ENCODE measurements at places on chromosomes 4 and X.

GRCh38 chrX:54492340-54492739 lies 3.7 kb downstream of the FGD1 start:
- no peak for DNase-seq

GRCh38 chrX:153065389-153065788 lies 6.9 kb upstream of the PNMA6A start:
- no peak for DNase-seq

DNA sequence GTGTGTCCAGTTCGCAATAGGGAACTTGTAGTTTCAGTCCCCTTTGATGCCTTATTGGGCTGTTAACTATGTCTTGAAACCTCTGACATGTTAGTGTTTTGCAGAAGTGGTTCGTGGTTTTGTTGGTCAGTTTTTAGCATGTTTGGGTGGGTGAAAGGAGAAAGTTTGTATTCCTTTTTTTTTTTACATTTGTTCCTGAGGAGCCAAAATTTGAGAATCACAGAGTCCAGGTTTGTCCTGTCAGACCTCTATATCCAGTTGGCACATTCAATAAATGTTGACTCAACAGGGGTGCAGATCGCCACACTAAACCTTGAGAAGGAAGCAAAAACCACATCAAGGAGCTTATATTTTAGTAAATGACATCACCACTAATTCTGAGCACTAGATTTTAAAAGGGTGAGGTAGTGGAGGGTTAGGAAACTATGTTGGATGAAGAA lies 26.2 kb downstream of the DLG3 start:
- DNase-seq: no peak

- DNase-seq: no peak
These were observed 371.4 kb downstream of the NLGN4X start for GRCh38 chrX:5857232-5857631.

- no peak for DNase-seq
These were observed 72.9 kb upstream of the STIM2 start for GRCh38 chr4:26787461-26788340.

- no peak for DNase-seq
These were observed 929.1 kb downstream of the RAB28 start for GRCh38 chr4:12555011-12555410.

GRCh38 chr4:109434007-109434971 lies 674 bp downstream of the SEC24B start:
- DNase-seq: no peak

DNA sequence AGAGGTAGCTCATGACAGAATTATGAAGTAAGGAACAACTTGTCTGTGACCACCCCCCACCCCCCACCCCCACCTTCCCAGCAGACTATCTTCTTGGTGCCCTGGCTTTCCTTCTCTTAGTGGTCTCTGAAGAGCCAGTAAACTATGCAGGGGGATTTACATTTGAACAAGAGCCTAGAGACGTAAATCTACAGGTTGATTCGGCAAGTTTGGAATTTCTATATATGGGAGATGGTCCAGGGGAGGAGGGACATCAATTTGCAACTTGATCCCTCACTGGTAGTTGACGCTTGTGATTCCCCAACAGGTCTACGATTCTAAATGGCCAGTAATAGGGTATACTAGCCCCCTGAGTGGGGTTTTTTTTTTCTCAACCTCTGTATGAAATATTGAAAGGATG lies 36.7 kb downstream of the IL13RA1 start:
- DNase-seq: no peak

- DNase-seq: no peak
These were observed 12.7 kb upstream of the CD40LG start for GRCh38 chrX:136635235-136635634.

- DNase-seq: peak; percentile 82
These were observed 383 bp upstream of the TBC1D19 start for GRCh38 chr4:26583538-26583864.

DNA sequence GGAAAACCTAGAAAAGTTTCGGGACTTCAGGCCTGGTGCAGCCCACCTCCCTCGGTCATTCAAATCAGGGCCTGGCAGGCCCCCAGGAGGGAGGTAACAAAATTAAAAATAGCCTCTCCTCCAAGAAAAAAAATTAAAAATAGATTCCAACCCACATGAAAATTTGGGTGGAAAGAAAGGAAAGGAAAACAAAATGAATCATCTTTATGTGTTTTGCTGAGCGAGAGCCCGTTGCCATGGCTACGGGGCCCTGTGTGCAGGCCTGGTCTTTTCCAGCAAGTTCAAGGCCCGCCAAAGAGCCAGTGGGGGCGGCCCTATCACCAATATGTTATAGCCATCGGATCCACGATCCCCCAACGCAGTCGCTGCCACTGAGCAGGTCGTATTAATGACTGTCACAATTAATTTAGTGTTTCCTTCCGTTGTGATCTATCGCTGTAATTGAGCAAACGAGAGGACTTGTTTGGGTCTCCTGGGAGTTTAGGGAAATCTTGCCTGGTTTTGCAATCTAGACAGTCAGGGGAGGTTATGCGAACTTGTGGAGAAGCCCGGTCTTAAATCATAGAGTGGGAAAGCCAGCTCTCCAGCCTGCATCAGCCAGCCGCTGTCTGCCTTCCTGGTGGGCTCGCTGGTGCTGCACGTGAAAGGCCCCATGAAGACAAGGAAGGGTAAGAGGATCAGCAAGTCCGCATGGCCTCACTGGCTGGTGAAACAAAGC lies 452.4 kb downstream of the BCOR start:
- DNase-seq: no peak

- no peak for DNase-seq
These were observed 756.3 kb upstream of the ADGRL3 start for GRCh38 chr4:60443796-60444195.

DNA sequence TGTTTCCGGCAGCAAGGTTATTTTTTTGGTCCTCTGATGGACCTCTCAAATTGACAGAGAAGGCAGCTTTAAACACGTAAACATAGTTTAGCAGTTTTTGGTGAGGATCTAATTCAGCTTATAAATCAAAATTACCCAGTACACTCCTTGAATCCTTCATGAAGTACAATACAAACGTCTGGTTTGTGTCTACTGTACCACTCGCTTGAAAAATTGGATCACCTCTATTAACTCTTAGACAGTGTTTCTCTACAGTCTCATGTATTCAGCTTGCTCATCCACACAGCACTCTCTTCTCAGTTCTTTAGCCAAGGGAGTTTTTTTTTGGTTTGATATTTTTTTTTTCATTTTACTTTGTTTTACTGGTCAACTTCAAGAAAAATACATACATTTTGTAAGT lies 113.5 kb downstream of the RNF150 start:
- no peak for DNase-seq

- no peak for DNase-seq
These were observed 8.8 kb downstream of the ENAM start for GRCh38 chr4:70637239-70637913.

GRCh38 chrX:153777261-153778090 lies 3.4 kb upstream of the SRPK3 start:
- DNase-seq: no peak

DNA sequence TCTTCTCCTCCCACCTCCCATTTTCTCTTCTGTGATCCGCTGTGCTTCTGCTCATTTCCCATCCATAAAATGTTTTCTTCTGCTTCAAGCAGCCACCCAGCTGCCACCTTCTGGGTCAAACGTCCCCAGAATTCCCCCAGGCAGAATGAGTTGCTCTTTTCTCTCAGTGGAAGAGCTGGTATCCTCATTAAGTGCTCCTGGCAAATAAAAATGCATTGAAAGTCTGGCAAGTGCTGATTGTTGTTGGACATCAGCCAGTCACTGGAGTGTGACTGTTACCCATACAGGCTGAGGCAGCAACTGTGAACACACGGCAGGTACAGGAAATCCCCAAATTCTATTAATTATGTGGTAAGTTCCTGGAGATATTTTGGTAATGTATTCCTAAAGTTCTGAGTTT lies 52.6 kb downstream of the LIMCH1 start:
- DNase-seq: no peak

GRCh38 chrX:44155126-44155525 lies 181.9 kb upstream of the NDP start:
- DNase-seq: no peak

DNA sequence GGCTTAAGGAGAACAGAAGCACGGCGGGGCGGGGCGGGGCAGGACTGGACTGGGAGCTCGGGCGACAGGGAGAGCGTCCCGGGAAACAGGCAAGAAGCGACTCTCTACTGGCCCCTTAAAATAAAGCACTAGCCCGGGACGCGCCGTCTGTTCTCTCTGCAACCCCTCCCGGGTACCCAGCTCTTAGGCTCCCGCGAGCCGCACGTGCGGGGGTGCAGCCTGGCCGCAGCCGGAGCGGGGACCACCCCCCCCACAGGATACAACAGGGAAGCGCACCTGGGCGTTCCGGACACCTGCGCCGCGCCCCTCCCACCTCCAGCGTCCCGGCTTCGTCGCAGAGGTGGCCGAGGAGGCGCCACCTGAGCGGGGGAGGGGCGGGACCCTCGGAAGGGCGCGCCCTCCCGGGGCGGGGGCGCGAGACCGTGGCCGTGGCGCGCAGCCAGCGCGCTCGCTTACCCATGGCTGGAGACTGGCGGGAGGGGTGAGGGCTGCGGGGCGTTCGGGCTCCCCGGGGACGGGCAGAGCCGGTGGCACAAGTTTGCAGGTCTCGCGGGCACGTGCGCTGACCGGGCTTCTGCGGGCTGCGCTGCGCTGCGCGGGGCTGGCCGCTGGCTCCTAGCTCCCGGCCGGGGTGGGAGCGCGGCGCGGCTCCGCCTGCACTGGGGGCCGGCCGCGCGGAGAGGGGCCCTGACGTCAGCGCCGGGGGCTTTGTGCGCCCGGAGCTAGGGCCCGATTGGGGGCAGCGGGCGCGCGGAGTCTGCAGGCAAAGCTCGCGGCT lies 91.5 kb downstream of the GEMIN8 start:
- peak; percentile 81 for DNase-seq

DNA sequence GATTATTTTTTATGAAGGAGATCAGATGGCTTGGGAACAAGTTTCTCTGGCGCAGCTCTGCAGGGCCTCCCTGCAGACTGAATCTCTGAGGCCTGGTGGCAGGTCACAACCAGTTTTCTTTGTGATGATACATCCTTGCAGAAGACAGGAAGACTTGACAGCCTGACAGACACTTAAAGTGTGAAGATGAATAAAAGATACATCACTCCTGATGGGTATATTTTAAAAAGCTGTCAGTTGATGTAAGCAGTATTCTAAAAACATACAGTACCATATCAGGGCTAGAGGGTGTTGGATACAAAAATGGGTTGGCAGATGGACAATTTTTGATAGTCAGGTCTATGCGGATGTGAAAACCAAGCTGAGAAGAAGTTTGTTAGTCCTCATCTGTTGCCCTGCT lies 239.5 kb downstream of the LHFPL1 start:
- DNase-seq: no peak

- no peak for DNase-seq
These were observed 4.4 kb downstream of the KIT start for GRCh38 chr4:54662123-54662522.

GRCh38 chr4:44738615-44739014 lies 12.3 kb upstream of the GNPDA2 start:
- DNase-seq: no peak

- no peak for DNase-seq
These were observed 54.4 kb downstream of the PALLD start for GRCh38 chr4:168551211-168551610.

DNA sequence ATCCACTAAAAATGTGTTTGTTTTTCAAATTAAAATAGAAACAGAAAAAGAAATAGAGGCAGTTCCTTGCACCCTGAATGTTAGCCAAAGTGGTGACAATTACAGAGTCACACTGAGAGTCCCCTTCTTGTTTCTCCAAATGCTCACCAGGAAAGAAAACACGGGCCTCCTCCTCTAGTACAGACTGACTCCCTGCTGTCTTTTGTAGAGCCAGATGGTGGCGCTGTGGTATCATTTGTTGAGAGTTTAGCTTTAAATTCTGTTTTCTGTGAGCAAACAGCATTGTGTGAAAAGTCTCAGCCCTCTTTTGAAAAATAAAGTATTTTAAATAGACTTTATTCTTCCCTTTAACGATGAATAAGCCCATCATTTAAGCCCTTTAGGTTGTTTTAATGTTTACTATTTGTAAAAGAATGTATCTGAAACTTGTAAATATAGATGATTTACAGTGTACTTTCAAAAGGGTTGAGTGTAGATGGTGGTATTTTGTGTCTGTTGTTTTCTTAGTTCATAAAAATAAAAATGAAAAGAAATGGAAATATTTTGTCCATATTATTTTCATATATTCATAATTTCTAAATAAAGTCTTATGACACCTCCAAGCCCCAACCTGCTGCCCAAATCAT lies 36.9 kb upstream of the ATOH1 start:
- peak; percentile 8 for DNase-seq

DNA sequence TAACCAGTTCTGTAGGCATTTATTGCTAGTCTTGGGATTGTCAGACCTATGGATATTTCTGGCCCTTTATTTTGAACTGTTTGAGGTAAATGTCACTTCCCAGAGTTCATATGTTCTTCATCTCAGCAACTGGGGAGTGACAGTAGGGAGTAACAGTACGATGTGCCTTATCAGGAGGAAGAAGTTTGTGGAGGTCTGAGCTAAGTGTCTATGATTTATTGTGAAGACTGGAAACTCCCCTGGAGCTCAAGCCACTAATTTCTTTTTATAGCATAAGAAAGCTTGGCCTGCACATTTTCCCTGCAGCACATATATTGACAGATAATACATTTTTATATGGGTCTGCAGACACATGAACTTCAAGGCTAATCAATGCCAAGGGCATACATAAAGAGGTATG lies 383.8 kb downstream of the GRXCR1 start:
- DNase-seq: no peak

DNA sequence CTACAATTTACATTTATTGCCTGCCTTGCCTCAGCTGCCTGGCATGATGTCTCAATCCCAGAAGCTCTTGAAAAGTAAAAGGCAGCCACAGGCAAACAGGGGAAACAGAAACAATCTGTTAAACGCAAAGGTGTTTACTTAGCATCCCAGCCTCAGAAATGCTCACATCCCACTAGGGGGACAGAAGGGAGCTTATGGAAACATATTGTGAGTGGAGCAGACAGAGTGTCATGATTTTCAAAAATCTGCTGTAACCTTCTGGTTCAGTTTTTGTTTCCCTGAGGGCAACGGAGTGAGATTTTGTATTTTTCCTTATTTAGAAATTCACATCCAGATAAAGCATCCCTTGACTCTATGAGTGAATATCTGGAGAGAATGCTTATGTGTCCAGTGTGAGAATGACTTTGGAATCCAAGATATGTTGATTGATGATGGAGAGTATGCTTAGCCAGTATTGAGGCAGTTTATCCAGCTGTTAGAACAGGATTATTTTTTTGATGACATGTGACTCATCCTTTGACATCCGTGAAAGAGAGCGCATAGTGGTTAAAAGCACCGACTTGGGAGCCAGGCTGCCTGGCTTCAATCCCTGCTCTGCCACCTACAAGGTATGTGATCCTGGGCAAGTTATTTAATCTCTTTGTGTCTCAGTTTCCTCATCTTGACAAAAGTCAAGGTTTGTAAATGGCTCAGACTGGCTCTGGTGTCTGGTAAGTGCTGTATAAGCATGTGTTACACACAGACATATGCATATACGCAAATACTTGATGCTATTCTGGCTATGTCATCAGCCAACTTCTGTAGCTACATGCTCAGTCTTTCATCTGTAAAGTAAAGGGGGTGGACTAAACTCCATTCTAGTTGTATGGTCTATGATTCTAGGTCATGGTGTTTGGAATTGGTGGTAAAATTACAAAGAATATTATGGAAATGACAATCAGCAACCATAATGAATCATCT lies 381.2 kb downstream of the RAPGEF2 start:
- DNase-seq: no peak

- no peak for DNase-seq
These were observed 81.8 kb downstream of the TEX11 start for GRCh38 chrX:70826715-70827114.

All from NCI-H526 (cell line).